ENCODE measurements at places on chromosomes 4 and X.

DNA sequence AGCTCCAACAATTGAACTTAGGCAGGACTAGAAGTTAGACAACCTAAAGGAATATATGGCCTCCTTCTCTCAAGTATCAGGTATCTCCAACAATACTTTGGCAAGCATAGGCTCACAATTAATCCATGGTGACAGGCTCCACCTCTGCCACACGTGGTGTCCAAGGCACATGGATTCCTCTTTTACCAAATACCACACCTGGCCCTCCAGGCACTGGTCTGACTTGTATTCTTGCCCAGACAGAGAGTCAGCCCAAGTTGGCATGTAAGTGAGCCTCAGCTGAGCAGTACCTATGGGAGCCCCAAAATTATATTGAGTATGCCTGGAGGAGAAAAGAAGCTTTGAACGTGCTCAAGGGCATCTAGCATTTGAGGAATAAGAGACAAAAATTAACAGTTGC lies 19.6 kb downstream of the SRPX2 start:
- DNase-seq, result no peak

DNA sequence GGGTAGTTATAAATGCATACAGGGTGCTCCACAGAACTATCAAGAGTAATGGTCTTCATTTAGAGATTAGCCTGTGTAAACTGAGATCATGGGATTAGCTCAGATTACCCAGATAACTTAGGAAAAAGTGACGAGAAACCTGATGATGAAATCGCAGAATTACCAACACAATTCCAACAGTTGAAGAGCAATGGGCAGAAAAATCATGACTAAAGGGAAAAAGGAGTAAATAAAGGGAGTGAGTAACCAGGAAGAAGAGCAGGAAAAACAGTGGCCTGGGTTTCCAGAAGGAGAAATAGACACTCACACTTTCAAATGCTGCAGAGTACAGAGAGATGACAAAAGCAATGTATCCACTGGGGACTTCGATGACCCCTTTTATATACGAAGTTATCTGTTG lies 817.3 kb downstream of the TRIML1 start:
- no peak for DNase-seq

DNA sequence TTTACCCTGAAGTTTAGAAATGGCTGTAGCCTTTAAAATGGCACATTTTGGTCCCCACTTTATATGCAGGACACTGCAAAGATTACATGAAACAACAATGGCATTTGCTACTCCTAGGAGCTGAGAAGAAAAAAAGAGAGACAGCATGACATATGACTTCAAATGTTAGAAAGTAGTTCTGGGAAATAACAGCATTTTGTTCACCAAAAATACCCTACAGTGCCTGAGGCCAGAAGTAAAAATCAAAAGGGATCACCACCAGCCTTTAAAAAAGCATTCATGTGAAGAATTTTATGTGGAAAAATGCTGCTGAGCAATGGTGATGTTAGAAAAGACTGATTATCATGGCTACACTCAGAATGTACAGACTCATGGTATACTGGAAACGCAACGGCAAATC lies 110.0 kb downstream of the DTHD1 start:
- no peak for DNase-seq

- DNase-seq, result no peak
Observed at GRCh38 chr4:137430171-137430570, 102.1 kb downstream of the PCDH18 start.

DNA sequence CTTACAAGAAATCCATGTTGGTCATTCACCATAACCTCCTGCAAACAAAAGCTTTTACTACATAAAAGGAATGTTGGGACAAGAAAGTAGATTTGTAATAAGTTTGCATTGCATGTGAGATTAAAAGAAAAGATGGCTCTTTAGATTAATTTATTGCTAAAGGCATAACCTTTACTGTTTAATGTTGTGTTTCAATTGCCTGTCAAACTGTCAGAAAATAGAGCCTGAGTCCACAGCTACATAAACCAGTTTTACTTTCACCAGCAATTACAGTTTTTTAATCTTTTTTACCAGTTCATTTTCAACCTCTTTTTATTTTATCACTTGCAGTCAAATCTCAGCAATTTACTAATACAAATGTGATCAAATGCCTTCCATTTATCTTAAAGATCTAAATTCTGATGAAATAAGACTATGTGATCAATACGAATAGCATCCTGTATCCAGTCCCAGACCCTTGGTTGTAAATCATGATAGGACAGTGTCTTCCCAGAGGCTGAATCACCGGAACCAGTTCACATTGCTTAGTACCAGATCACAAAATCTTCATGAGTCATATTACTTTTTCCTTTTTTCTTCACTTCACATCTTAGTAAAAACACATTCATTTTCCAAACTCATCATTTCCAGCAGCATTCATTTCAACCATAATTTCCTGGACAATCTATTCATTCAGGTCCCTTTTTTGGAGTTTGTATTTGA lies 95.4 kb upstream of the FRG1 start:
- DNase-seq, result no peak

DNA sequence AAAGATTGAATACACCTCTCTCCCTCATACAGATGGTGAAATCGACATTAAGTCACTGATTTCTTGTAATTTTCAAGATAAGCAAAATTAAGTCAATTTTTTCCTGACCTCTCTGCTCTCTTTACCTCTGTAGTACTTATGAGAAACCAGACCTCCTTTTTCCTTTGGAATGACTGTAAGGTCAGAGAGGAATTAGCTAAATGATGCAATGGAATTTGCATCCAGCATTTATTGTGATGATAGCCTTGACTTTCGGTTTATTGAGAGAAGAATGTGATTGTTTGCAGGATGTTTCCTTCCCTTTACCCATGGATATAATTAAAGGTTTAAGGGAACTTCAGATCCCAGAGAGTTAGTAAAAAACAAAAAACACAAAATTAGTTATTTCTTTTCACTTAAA lies 22.4 kb downstream of the STK26 start:
- no peak for DNase-seq

DNA sequence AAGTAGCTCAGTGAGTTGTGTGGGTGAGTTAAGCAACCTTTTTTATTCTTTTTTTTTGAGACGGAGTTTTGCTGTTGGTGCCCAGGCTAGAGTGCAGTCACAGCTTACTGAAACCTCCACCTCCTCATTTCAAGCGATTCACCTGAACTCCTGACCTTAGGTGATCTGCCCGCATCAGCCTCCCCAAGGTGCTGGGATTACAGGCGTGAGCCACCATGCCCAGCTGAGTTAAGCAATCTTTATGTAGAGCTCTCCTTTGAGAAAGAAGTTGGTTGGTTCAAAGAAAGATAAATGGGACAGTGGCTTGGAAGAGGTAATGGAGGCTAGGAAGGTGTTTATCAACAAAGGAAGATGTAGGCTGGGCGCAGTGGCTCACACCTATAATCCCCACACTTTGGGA lies 3.2 kb downstream of the MSMO1 start:
- no peak for DNase-seq

DNA sequence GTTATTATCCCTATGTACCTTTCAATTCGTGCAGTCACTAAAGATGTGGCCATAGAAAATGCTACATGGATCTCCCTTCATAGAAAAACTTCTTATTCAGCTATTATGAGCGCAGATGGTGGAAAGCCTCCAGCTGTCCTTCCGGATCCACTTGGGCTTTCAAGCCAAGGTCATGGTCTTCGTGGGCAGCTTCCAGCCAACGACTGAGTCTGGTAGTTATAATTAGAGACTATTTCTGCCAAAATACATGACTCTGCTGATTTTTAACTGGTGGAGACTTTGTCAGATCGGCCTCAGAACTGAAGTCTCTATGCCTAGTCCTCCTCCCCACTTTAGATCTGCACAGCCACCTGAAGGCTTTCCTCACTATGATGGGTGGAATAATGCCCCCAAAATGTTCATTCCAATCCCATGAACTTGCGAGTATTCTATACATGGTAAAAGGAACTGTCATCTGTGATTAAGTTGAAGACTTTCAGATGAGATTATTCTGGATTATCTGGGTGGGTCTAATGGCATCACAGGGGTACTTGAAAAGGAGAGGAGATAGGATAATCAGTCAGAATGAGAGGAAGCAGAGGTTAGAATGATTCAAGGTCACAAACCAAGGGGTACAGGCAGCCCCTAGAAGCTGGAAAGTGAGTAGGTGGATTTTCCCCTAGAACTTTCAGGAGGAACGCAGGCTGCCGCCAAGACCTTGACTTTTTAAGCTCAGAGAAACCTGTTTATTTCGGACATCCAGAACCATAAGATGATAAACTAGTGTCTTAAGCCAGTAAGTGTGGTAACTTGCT lies 171.1 kb upstream of the CXCL13 start:
- no peak for DNase-seq

GRCh38 chr4:99025506-99025905 lies 30.0 kb downstream of the METAP1 start:
- DNase-seq, result no peak

DNA sequence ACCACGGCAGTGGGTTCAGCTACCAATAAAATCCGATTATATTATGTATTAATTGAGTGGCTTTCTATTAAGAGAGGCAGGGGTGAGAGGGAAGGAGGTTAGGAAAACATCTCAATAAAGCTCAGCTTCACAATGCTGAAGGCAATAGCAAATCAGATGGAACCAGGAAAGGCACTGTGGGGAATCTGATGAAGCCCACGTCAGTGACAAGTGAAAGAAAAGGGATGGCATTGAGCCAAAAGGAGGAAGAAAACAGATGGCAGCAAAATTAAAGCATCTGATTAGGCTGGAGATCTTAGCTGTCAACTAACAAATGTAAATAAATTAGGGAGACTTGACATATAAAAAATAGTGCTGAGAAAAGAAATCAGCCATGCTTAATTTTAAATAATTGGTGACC lies 180.9 kb downstream of the RASL11B start:
- no peak for DNase-seq

- no peak for DNase-seq
Observed at GRCh38 chr4:14848229-14848628, 154.1 kb upstream of the CPEB2 start.

DNA sequence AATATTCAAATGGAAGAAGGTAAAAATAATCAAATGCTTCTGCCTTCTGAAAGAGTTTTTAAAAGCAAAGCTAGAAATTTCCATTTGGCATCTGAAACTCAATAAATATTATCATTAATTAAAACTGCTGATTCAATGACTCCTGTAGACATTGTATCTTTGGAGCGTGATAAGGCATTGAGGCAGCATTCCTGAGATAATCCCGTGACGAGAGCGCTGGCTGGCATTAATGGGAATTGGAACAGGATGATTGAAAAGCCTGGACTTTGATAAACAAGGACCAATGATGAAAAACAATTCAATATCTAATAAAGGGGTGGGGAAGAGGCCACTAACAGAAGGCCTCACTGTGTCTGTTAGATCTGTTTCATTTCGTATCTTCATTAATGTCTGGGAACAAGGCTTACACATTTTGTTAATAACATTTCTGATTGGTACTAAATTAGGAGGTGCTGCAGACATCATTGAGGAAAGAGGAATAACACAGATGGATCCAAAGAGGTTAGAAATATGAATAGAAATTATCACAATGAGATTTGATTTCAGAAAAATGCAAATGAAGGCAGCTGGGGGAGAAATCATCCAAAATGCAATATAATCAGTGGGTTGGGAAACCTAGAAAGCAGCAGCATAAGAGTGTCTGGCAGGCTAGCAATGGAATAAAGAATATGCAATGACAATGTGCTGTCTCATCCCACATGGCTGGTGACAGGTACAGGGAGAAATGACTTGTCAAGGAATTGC lies 102.3 kb downstream of the SCD5 start:
- DNase-seq, result no peak

- no peak for DNase-seq
Observed at GRCh38 chrX:9635803-9636202, 129.8 kb downstream of the GPR143 start.

GRCh38 chrX:15425024-15425423 lies 40.8 kb upstream of the VEGFD start:
- no peak for DNase-seq

GRCh38 chr4:10196191-10196590 lies 79.6 kb upstream of the WDR1 start:
- no peak for DNase-seq

DNA sequence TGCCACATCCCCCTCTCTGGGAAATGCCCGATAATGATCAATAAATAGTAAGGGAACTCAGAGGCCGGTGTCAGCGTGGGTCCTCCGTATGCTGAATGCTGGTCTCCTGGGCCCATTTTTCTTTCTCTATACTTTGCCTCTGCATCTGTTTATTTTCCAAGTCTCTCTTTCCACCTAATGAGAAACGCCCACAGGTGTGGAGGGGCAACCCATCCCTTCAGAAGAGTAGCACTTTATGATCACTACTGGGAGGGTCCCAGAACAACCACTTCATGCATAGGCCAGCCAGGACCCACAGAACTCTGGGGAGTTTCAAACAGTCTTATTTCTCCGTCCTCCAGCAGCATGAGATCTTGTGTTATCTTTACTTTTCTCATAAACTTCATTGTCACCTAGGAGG lies 100.1 kb downstream of the CEP44 start:
- no peak for DNase-seq

GRCh38 chr4:7540654-7541413 lies 106.1 kb upstream of the PSAPL1 start:
- no peak for DNase-seq

- DNase-seq, result no peak
Observed at GRCh38 chrX:40076750-40077575, 20.8 kb downstream of the BCOR start.

- DNase-seq, result no peak
Observed at GRCh38 chr4:163228648-163229047, 62.0 kb upstream of the NAF1 start.

DNA sequence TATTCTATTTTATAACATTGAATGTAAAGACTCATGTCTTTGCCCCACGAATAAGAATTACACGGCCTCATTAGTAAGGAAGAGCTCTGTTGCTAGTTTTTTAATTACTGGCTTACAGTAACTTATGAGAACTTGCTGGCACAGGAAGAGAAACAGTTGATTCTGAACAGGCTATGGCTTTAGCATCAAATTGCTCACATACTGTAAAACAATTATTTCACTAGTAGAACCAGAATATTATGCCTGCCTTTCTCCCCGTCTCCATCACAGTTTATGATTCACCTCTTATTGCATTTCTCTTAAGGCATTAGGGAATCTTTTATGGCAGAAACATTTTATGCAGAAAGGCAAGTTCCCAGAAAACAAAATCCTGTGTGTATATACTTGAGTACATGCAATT lies 126.1 kb downstream of the SPRY1 start:
- DNase-seq, result no peak

DNA sequence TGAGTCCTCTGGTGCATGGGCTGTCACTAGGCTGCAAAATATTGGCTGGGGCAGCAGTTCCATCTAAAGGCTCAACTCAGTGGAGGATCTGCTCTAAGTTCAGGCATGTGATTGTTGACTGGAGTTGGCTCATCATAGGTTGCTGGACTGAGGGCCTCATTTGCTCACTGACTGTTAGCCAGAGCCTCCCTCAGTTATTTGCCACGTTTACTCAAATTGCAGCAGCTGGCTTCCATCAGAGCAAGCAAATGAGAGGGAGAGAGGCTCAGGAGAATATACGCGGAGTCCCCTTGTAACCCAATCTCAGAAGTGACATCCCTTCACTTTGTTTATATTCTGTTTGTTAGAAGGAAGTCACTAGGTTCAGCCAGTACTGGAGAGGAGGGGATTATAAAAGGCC lies 54.1 kb downstream of the BMP3 start:
- DNase-seq, result no peak

Data from hippocampal formation (tissue), 2 donors.